Erythroblast (primary cell): ENCODE measurements at places on chromosomes 5 and 9.

DNA sequence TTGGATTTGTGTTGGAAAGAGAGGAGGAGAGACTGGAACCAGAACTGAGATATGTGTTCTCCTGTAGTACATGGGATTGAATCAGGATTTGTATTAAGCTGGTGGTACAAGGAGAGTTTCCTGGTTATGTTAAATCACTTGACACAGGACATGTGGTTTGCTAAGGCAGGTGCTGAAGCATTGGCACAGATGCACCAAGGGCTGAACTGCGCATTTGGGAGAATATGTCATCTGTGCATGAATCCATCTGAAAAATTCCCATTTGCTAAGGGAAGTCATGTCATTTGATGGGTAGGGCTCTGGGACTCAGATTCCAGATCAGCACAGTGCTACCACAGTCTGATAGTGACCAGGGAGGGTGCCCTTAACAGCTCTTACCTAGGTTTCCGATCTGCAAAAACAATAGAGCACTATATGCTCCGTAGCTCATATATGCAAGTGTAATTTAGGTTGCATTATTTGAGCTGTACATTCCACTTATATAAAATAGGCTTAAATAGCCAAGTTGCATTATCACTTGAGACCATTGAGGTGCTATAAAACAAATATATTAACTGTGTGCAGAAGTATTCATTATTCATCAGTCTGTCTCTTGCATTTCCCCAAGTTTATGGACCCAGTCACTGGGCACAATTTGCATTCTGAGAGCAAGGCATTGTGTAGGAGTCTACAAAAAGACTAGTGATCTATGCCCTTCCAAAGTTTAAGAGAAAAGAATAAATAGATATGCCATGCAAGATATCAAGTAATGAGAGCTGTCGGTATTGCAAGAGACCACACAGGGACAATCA lies 55.2 kb downstream of the ADAMTS16 start:
- no peak for DNase-seq

GRCh38 chr5:133935667-133935940 lies 32.8 kb downstream of the C5orf15 start:
- DNase-seq = no peak

DNA sequence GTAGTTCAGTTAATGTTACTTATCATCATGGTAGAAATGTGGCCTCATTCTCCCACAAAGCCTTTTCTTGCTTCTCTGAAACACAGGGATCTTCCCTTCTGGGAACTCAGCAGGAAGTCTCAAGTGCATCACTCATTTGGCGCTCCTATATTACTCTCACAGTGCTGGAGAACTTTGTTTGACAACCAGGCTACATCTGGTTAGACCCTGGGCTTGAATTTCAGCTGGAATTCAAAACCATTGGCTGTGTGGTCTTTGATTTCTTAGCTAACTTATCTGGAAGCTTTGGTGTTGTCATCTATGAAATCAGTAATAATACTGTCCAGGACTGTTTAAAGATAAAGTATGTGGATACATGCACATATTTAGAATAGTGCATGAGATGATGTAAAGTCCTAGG lies 1777.1 kb downstream of the MAT2B start:
- no peak for DNase-seq

DNA sequence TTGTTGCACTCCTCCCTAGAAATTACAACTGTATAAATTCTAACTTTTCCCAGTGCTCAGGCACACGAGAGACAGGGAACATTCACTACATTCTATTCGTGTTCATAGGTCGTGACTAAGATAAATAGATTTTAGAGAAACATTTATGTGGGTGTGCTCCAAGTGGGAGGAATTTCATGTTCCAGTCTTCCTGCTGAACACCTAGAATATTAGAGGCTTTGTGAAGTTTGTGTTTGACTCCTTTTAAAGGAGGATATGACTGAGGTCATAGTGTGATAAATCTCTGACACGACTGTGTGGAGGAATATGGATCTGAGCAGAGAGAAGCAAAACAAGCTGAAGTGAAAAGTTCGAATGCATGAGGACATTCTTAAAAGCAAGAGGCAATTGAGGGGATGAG lies 355.3 kb downstream of the ZSWIM6 start:
- no peak for DNase-seq

DNA sequence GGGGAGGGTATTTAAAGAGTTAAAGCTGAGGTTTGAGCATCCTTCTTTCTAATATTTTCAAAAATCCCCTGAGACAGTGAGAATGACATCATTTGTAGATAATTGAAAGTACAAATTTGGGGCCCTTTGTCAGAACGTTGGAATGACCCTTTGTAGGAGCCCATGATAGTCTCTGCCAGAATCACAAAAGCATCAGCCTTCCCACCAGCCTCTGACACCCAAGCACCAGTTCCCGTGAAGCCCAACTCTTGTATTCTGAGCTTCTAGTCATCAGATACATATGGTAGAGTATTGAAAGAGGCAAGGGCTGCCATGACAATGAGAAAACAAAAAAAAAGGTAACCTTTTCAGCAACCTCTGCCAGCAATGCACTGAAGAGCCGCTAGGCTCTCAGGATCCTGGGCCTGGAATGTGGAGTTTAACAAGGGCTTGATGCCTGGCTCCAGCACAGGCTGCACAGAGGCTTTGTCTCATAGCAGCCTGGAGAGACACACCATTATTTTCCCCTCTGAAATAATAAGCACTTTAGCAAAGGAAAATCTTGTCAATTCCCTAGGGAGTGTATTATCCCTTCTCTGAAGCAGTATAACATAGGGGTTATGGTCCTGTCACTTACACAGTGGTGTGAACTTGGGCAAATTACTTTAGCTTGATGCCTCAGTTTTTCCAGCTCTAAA lies 114.4 kb downstream of the ZNF608 start:
- no peak for DNase-seq
